T-cell (primary cell): ENCODE measurements at places on chromosomes 7 and 10.

GRCh38 chr7:44673324-44673723 is 66.9 kb downstream of the OGDH start:
- DNase-seq, result no peak

DNA sequence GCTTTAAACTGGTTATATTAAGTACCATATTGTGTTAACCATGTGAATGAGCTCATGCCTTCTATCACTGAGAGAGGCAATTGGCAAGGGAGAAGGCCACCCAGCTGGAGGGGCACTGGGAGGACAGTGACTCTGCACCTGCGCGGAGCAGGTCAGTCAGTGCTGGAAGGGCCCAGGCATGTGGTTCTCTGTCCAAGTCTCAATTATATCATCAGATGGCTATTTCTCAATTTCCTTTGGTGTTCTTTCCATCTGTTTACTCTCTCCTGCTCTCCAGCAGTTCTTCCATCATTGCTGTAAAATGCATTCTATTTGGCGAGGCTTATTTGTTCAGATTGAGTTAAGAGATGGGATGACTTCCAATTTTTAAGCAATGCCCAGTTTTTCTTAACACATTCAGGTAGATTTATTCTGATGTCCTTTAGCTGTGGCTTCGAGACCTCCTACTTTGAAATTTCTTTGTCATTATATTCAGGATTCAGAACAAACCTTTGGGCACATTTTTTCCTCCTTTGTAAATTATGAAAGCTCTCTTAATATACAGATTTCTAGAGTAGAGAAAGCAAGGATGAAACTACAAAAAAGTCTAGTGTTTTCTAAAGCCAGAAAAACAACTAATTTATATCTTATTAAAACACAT is 159.3 kb downstream of the BMPER start:
- DNase-seq, result no peak

- no peak for DNase-seq
These were observed 64.8 kb upstream of the IGFBP3 start for GRCh38 chr7:45985902-45986301.

DNA sequence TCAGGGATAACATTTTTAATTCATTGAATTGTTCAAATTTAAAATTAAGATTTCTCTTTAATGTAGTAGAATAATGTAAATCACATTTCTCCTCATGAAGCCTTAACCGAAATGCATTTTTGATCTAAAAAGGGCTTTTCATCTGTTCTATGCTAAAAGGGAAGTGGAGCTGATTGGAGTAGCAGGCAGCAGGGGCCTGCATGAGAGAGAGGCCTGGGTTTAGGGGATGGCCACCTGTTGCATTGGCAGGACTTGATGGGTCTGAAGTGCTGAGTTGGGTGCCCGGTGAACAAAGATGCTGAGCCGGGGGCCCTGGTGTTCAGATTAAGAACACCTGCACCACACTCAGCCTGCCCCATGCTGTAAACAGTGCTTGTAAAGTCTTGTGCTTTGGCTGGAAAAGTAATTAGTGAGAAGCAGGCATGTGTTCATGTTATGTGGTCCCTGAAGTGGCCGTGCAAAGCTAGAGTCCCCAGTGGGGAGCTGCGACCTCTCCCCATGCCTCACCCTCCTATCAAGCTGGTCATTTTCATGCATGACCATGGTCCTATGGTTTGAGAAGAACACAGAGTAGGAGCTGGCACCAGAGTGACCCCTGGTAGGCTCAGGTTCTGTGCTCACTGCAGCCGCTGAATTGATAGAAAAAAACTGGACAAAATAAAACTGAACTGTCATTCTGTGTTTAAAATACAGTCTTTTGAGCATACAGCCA is 124.3 kb downstream of the ADCY1 start:
- DNase-seq, result no peak

- no peak for DNase-seq
These were observed 139.4 kb downstream of the KCND2 start for GRCh38 chr7:120412139-120413050.

GRCh38 chr7:103009466-103010185 is 65.0 kb downstream of the FBXL13 start:
- no peak for DNase-seq

GRCh38 chr10:75399461-75400162 is 2.0 kb downstream of the ZNF503 start:
- DNase-seq, result peak; percentile 24
